Stimulated activated CD4-positive, alpha-beta T cell treated with anti-CD3 and anti-CD28 coated beads, Interleukin-4, amount 100 ng/mL, for 24 hours (primary cell): ENCODE measurements at places on chromosomes 4 and X.

GRCh38 chr4:57053508-57053907, 56.7 kb downstream of the IGFBP7 start:
- DNase-seq = no peak

- DNase-seq = no peak
Measured at GRCh38 chr4:102031406-102031805, 240.9 kb downstream of the BANK1 start.

DNA sequence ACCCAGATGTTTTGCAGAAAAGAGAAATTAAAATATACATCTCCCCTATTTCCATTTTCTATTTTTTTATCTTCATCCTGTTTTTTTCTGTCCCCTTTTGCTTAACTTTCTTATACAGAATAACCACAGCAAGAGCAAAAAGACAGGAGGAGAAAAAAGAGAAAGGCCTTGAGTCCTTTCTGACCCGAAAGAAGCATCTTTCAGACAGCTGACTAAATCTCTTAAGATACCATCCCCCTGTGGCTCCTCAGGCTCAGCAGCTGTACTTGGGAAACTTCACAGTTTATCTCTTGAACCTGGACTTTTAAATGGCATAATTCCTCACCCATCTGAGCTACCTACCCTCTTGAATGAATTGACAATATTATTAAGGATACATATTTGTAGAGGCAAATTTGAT, 100.2 kb downstream of the FIP1L1 start:
- DNase-seq = no peak

GRCh38 chr4:182645511-182645910, 271.7 kb downstream of the DCTD start:
- DNase-seq = no peak

- no peak for DNase-seq
Measured at GRCh38 chr4:73131281-73131680, 61.8 kb upstream of the COX18 start.

- no peak for DNase-seq
Measured at GRCh38 chr4:182042945-182043344, 200.3 kb upstream of the TENM3 start.

DNA sequence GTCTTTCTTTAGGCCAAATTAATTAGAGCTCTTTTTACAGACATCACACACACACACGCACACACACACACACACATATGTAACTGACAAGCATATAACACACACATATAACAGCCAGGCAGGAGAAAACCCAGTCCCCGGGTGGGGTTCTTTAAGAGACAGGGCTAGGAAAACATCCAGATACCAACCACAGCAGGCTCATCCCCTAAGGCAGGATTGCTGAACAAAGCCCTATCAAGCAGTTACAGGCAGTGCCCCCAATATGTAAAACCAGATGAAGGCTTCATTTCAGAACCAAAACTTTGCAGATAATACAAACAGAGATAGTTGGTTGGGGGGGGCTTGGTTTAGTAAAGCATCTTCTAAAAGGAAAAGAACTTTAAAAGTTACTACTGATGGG, 18.0 kb upstream of the FAM47E start:
- no peak for DNase-seq

DNA sequence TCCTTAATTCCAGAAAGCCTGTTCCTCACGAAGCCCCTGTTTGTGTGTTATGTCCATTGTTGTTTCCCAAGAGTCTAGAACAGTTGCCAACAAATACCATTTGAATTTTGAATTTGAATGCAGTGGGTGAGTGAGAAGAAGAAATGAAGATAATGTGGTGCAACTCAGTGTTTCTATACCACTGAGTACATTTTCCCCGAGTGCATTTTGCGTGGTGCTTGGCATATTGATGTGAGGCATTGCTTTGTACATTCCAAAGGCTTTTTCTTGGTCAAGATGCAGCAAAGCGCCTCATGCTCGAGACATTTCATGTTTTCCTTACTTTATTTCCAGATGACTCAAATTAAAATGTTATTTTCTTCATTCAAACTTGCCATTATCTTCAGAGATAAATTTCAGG, 253.1 kb upstream of the RPS6KA3 start:
- DNase-seq = no peak

- DNase-seq = no peak
Measured at GRCh38 chr4:188949596-188949995, 810.4 kb downstream of the TRIML1 start.

- DNase-seq = no peak
Measured at GRCh38 chr4:150265806-150266205, 187.6 kb downstream of the DCLK2 start.

DNA sequence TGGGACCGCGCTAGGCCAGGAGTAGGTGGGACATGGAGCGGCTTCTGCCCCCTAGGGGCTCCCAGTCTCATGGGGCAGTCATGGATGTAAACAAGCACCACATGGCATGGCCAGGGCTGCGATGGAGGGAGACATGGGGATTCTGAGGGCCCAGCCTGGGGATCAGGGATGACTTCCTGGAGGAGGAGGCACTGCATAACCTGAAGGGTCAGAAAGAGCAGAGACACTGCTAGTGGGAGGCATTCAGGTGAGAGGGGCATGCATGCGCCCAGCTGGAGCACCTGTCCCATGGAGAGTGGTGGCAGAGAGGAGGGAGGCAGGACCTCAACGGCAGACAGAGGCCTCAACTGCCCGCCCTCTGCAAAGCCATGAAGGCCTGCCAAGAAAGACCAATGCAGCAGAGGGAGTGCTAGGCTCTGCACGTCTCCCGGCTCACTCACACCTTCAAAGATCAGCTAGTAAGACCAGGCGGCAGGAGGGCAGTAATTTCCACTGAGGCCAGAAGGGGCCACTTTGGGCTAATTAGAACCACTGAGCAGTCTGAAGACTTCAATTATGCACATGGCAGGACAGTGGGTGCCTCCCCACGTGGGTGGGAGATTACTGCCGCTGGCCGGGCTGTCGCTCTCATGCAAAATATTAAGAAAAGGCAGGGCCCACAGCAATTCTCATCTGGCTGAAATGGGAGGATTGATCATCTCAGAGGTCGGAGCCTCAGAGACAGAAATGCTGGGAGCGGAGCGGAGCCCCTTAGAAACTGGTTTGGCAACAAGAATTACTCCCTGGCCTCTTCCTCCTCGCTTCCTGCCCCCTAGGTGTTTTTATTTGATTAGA, 69.6 kb downstream of the PPP2R2C start:
- no peak for DNase-seq

DNA sequence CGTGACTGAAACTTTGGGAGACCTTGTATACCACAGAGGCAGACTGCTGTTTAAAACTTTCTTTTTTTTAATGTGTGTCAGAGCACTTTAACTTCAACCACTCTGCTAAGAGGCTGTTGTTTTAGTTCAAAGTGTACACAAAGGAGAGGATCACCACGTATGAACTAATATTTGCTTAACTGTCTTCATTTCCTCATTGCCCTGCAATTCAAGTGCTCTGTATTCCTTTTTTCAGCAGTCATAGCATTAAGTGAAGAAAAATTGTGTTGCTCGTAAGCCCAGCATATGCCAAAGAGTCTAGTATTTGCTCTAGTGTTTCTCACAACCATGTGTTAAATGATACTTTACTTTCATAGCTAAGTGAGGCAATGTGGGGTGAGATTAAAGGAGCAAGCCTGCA, 63.0 kb upstream of the HHIP start:
- DNase-seq = no peak

DNA sequence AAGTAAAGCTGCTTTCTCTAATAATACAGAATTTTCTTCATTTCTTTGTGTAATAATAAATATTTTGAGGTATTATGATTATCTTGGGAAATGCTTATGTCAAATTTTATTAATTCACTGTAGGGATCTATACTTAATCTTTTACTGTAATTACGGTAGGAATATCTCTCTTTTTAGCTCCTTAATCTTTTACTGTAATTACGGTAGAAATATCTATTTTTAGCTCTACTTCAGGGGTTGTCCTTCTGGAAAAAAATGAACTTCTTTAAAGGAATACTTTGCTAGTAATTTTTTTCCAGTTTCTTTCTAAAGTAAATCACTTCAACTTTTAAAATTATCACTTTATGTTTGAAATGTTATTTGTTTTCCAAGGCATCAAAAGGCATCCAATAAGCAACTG, 2229.4 kb upstream of the AGA start:
- no peak for DNase-seq

DNA sequence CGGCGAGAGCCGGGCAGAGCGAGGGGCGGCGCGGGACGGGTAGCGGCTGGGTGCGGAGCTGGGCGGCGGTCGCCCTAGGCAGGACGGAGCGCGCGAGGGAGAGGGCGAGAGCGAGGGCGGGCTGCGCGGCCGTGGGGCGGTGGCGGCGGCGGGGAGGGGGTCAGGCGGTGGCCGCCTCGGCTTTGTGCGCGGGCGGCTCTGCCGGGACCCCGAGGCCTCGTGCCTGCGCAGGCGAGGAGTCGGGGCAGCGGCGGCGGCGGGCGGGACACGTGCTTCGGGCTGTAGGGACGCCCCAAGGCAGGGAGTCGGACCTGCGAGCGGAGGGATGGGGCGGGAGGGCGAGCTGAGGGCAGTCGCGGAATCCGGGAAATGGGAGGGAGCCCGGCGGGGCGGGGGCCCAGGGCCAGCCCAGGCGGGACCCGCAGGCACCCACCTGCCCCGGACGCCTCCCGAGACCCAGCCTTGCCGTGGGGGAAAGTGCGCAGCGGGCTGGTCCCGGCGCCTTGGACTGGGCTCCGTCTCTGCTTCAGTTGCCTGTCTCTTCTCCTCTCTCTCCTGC, 465 bp downstream of the BMPR1B start:
- no peak for DNase-seq

DNA sequence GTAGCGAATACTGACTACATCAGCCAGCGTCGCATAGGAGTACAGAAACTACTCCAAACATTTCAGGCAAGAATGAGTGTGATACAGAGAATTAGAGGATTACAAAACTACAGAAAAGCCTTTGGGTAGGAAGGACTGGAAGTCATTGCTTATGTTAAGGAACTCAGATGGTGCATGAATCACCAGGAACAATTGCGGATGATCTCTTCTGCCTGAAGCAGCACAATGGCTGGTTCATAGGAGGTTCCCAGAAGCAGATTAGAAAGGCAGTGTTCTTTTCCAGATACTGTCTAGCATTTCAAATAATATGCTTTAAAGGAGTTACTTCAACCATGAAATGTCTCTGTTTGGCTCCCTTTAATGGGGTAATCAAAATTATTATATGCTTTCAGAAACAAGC, 42.5 kb upstream of the MAP9 start:
- no peak for DNase-seq

- no peak for DNase-seq
Measured at GRCh38 chrX:111504941-111505340, 6.5 kb upstream of the SERTM2 start.

DNA sequence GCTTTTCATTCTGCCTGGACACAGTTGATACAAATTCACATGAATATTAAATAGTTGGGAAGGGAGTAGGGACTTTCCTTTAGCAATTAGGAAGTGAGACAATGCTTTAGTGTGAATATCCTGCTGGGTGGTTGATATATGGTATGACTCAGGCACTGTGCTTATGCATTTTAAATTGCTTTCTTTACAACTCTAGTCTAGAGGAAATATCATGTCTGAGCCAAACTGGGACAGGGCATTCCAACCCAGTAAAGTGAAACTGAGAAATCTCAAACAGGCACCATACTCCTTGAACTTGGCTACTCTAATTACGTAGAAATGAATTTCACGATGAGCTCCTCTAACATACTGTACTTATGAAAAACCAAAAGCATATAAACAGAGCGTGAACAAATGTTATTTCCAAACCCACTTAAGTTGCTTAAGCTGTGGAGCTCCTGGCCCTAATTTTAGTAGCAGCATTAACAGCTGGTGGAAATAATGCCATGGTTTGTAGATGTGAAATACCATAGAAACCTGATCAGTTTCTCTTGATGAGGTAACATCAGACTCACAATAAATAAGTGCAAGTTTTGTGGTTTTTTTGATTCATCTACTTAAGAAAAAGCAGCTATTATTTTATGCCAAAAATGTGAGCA, 242.9 kb upstream of the GK2 start:
- DNase-seq = no peak

- DNase-seq = no peak
Measured at GRCh38 chr4:79502081-79502480, 94.1 kb upstream of the GK2 start.

GRCh38 chr4:87884976-87885549, 52.3 kb downstream of the MEPE start:
- DNase-seq = no peak
